Activated naive CD4-positive, alpha-beta T cell (primary cell): ENCODE measurements at places on chromosomes 1 and 21.

- DNase-seq, result no peak
Measured at GRCh38 chr1:233242827-233243483, 52.6 kb downstream of the PCNX2 start.

DNA sequence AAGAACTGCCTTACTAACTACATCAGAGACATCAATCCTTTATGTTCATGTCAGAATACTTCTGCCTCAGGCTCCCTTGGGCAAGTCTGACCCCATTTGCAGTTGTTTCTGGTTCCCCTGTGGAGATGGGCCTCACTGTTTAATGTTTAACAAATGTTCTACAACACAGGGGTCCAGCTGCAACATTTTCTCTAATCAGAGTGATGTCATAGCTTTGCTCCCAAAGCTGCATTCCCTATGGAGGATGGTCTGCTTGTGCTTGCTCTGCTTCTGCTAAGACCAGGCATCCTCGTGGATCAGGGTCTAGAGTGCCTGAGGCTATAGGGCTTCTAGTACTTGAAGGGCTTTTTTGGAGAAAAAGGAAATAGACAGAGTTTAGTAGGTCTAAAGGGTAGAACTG is 1071.2 kb downstream of the TTLL7 start:
- no peak for DNase-seq

GRCh38 chr21:38811257-38811656 is 5.5 kb downstream of the ETS2 start:
- DNase-seq, result no peak

GRCh38 chr1:52963101-52963500 is 36.0 kb downstream of the SCP2 start:
- no peak for DNase-seq

GRCh38 chr1:211092955-211093354 is 41.0 kb downstream of the KCNH1 start:
- no peak for DNase-seq

DNA sequence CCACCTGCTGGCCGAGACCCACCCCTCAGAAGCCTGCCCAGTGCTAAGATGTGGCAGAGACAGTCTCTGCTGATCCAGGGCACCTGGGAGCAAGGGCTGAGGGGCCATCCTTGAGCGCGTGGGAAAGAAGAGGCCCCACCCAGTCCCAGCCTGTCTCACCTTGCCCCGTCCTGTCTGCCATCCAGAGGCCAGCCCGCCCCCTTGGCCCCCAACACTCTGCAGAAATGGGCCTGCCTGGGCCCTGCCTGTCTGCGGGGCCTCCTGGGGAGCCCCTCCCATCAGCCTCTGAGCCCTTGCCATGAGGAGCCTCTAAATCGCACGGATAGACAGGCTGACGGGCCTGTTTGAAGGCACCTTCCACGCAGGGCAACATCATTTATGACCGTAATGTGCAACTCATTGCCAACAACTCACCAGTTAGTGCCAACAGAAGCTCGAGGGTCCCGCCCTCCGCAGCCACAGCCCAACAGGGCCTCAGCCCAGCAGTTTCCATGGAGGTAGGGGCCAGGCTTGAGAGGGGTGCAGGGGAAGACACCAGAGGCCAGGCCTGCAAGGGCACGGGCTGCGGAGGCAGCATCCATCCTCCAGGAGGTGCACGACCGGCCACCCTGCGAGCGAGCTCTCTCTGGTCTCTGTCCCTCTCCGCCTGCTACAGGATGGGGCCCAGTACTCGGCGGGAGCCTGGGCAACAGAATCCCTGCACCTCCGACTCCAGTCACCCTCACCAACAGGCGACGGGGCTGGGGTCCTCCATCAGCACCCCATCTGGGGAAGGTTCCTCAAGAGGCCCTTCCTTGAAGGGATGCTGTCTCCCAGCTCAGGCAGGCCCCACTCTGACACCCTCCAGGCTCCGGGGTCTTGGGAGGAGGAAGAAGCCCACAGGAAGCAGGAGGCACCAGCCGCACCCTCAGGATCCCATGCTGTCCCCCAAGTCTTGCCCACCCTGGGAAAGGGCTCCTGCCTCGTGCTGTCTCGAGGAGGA is 78.0 kb downstream of the MEGF6 start:
- DNase-seq, result no peak

DNA sequence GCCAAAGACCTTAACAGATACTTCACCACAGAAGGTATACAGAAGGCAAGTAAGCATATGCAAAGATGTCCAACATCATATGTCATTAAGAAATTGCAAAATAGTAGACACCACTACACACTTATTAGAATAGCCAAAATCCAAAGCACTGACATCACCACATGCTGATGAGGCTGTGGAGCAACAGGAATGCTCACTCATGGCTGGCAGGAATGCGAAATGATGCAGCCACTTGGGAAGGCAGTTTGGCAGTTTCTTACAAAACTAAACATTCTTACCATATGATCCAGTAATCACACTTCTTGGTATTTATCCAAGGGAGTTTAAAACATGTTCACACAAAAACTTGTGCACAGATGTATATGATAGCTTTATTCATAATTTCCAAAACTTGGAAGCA is 261.2 kb upstream of the AJAP1 start:
- no peak for DNase-seq

DNA sequence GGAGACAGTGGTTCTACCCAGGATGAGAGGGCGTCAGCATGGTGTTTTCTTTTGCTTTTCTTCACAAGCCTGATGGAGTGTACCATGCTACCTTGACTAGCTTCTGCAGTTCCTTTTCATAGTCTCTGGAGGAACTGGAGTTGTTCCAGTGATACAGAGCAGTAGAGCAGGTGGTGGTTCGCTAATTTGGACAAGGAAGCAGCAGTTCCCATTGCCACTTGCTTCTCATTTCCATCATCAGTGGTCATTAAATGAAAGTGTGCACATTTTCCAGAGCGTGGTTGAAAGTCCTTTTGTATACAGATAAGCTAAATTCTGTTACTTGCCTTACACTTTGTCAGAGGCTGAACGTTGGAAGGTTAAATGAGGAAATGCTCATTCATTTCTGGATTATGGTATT is 182.3 kb downstream of the C1orf21 start:
- DNase-seq, result no peak

GRCh38 chr1:175331891-175332290 is 139.3 kb upstream of the KIAA0040 start:
- DNase-seq, result no peak

GRCh38 chr1:175376194-175376593 is 183.6 kb upstream of the KIAA0040 start:
- DNase-seq, result no peak

DNA sequence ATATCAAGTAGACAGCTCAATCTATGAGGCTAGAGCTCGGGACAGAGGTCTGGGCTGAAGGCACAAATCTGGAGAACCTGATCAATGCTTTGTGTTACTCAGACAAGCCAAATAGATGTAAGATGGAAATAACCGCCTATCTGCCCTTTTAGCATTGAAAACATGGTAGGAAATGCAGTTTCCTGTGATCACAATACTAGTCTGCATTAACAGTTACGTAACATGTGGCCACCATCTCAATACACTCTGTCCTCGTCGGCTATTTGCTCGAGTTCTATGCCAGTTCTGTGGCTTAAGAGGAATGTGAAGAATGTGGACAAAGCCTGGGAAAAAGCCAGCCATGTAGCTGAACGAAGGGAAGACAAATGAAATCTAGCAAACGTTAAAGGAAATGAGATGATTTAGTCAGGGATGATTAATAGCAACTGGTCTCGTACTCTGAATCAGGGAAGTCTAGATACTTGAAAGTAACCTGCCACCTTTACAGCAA is 73.3 kb downstream of the HSF2BP start:
- no peak for DNase-seq

DNA sequence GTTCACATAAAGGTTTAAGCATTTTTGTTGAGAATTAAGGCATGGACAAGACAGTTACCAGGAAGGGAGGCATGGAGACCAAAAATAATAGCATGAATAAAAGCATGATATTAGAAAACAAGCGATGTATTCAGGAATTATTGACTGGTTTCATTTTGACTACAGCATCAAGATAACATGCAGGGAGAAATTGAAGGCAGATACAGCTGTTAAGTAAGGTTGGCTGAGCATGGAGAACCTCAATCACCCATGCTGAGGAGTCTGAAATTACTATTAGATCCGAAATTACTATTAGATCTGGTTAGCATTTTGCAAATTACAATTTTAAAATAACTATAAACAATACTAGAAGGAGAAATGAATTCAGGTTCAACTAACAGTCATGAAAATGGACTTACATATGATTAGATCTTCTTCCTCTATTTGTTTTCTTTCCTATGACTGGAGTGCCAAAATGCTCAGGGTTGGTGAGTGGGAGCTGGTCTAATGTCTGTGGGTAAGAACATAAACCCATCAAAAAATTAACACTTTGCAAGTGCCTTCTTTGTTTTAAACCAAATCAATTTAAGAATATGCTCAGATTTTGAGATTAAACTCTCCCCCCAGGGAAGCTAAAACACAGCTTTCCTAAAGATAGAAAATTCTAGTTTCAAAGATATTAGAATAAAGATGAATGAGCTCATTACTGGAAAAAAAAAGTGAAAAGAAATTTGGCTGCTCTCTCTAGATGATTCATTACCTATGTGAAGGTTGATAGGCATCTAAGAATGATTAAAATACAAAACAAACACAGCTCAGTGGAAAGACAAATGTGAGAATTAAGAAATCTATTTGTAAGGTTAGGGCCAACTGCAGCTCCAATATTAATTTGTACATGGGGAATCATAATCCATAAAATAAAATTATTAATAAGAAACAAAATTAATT is 81.7 kb downstream of the ARID4B start:
- no peak for DNase-seq

DNA sequence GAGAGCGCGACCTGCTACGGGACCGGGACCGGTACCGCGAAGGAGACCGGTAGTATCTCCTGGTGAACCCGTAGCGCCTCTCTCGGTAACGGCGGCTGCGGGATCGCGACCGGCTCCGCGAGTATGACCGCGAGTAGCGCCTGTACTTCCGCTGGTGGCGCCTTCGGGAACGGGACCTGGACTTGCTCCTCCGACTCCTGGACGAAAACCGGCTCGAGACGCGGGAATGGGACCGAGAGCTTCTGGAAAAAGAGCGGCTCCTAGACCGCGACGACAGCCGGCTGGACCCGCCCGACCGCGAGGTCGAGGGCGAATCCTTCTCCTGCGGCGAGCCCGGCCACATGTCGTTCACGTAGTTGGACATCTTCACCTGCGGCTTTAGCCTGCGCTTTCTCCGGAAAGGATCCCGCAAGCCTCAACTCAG is 642 bp downstream of the RSRP1 start:
- peak; percentile 47 for DNase-seq

- no peak for DNase-seq
Measured at GRCh38 chr1:94246692-94247137, 9.3 kb upstream of the ARHGAP29 start.

- DNase-seq, result no peak
Measured at GRCh38 chr21:39661121-39661520, 48.4 kb downstream of the B3GALT5 start.

DNA sequence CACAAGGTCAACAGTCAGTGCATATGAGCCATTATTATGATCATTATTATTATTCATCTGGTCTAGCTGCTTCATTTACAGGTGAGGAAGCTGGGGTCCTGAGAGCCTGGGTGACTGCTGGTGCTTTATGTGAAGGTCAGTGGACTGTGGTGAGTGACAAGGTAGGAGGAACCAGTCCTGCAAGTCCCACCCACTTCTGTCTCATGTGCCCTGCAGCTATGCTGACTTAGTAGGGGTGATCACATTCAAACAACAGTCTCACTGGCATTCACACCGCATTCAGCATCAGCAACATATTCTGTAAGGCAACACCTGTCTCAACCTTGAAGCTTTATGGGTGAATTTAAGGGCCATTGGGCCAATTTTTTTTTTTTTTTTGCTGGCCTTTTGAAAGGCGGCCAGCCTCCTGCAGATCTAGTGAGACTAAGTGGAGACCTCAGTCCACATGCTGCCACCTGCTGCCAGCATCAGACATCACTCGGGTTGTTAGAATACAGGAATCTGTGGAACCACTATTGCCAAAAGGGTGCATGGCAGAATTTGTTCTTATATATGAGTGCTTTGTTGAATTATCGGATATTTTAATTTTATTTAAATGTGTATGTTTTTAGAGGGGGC is 59.9 kb upstream of the CACNA1E start:
- DNase-seq, result no peak

GRCh38 chr1:54940042-54940441 is 40.4 kb upstream of the TMEM61 start:
- no peak for DNase-seq

DNA sequence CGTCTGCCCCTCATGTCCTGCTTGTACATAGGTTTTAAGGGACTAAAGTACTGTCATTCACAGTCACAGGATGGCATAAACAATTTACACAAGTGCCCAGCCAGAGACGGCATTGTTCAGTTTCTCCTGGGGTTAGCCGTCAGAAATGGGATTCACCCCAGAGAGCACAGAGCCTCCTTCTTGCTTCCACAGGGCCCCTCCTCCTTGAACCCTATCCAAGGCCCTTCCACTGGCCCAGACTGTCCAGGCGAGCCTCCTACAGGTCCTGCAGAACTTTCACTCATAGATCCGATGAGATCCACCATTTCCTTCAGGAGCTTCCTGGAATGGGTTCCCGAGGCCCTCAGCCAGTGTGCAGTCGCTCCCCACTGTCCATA is 10.0 kb downstream of the AVPR1B start:
- no peak for DNase-seq

- no peak for DNase-seq
Measured at GRCh38 chr1:41151846-41152245, 90.3 kb downstream of the SCMH1 start.

GRCh38 chr1:175179837-175180590 is 12.6 kb downstream of the KIAA0040 start:
- DNase-seq, result no peak

- DNase-seq, result no peak
Measured at GRCh38 chr1:200473698-200474371, 64.0 kb upstream of the ZNF281 start.

- no peak for DNase-seq
Measured at GRCh38 chr1:93239863-93240262, 59.3 kb downstream of the CCDC18 start.

GRCh38 chr1:25899792-25900191 is 6.4 kb downstream of the STMN1 start:
- no peak for DNase-seq

- DNase-seq, result no peak
Measured at GRCh38 chr1:227728892-227729143, 6.3 kb downstream of the JMJD4 start.
